H9 (cell line): ENCODE measurements at places on chromosomes 4 and X.

DNA sequence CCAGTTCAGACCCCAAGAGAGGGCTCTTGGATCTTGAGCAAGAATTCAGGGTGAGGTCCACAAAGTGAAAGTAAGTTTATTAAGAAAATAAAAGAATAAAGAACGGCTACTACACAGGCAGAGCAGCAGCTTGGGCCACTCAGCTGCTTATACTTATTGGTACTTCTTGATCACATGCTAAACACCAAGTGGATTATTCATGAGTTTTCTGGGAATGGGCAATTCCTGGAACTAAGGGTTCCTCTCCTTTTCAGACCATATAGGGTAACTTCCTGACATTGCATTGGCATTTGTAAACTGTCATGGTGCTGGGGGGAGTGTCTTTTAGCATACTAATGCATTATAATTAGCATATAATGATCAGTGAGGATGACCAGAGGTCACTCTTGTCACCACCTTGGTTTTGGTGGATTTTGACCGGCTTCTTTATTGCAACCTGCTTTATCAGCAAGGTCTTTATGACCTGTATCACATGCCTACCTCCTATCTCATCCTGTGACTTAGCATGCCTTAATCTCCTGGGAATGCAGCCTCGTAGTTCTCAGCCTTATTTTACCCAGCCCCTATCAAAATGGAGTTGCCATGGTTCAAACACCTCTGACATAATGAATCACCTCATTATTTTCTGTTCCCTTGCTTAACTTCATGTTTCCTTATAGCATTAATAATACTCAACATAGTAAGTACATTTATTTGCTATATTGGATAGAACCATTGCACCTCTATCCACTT lies 476.3 kb downstream of the DTHD1 start:
- DNase-seq = no peak

DNA sequence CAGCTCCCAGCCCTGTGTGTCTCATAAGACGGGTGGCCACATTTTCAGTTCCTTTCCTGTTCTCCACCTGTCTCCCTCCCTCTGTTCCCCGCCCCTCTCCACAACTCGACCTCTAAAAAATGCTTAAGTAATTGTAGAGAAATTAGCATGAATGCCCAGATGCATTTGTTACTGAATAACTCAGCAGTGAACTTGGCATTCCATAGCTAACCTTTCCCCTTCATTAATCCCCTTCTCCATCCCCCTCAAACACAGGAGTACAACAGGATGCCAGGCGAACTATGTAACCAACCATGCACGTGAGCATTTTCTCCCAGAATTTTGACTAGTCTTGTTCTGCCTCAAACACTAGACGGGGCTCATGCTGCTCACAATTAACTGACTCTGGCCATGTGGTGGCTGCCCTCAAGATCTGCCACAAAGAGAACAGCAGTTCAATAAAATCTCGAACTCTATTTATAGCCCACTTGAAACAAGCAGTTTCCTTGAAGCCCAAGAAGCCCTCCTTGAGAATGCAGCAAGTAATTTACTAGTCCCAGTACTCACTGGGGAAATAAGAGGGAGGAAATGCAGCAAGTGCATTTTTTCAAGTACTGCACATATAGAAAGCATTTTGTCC lies 351.2 kb downstream of the ARHGAP24 start:
- peak; percentile 58 for DNase-seq

GRCh38 chr4:159389756-159390155 lies 286.9 kb downstream of the RAPGEF2 start:
- DNase-seq = no peak

DNA sequence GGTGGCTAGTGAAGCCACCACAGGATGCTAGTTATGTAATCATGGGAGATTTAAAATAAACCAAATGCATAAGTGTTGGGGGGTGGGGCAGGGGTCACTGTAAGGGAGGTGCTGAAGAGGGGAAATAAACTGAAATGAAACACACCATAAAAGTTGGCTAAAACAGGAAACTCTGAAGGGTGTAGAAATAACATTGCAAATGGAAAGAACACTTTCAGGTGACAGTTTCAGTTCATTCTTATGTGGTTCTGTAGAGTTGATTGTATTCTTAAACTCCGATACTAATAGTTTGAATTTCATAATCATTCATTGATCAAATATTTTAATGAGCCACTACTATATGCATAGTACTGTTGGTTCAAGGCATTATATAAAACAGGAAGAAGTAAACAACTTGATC lies 80.1 kb downstream of the HDAC8 start:
- no peak for DNase-seq

DNA sequence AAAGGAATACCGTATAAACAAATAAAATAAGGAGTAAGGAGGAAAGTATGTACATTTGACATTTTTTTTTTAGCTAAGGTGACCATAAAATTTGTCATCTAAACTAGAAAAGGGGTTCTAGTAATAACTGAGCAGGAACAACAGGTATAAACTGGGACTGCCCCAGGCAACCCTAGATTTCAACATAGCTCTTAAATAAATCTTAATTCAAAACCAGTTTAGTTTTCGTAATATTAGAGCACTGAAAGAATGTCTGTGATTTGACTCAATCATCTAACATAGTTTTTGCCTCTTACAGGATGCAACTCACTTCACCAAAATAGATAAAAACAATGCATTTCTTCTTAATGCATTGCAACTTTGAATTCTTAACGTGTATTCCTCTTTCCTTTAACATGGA lies 257.7 kb downstream of the ADAMTS3 start:
- DNase-seq = no peak

- no peak for DNase-seq
These were observed 180.9 kb upstream of the NUDT10 start for GRCh38 chrX:51151734-51152133.

GRCh38 chrX:26845056-26845455 lies 618.1 kb downstream of the PPP4R3C start:
- no peak for DNase-seq

- no peak for DNase-seq
These were observed 127.1 kb upstream of the PCDH18 start for GRCh38 chr4:137659431-137659830.

GRCh38 chrX:19683358-19683757 lies 168.1 kb upstream of the MAP3K15 start:
- DNase-seq = no peak

DNA sequence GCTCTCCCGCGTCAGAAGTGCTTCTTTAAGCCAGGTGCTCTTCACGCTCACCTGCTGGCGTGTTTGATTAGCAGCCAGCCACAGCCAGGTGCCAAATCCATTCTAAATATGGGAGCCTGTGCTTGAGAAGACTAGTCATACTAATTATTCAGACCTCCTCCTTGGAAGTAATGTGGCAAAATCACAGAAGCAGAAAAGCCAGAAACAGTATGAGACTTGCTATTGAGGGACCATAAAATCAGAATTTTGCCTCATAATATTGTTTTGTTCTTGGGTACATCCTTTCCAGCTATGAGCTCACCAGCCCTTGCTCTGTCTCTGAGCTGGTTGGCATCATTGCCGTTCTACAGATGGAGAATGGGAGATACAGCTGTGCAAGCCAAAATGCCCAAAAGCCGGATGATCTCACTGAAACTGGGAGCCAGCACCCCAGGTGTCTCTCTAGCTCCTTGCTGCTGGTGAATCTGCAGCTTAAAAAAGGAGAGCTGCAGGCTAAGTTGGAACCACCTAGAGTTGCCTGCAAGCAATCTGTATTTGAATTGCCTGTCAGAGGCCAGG lies 205.4 kb downstream of the SHROOM3 start:
- DNase-seq = peak; percentile 32

DNA sequence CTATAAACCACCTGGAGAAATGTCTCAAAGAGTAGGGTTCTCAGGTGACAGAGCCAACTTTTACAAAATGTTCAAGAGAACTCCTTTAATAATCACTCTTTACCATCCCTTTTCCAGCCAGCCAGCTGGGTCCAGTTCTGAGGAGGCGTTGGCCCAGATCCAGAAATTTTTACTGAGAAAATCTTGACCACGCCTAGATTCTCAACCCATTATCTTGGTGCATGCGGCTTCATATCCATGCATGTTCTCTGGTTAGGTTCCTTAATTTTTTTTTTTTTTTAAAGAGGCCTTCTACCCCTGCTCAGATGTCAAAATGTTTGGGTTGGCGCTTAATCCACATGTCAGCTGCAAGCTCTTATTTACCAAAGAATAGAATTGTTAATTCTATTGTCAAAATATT lies 12.0 kb upstream of the MAP7D2 start:
- DNase-seq = no peak

GRCh38 chr4:158094413-158095134 lies 78.3 kb downstream of the GASK1B start:
- no peak for DNase-seq

DNA sequence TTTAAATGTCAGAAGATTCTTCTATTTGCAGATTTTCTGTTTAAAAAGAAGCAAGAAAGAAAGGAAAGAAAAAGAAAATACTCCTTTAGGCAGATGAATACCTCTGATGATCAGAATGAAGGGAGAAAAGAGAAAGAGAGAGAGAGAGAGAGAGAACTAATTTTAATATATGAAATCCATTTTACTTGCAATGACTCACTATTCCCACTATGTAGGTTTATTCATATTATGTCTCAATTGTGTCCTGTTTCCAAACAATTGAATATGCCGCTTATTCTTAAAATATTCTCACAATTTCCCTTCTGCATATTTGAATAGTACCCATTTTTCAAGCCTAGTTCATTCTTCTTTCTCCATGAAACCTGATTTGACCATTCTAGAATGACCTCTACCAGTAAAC lies 11.7 kb downstream of the MEPE start:
- no peak for DNase-seq

GRCh38 chrX:1026263-1027015 lies 186.0 kb downstream of the CRLF2 start:
- no peak for DNase-seq

- no peak for DNase-seq
These were observed 47.0 kb upstream of the SCOC start for GRCh38 chr4:140326395-140326993.

- DNase-seq = no peak
These were observed 3.2 kb upstream of the NEK1 start for GRCh38 chr4:169615467-169616106.

DNA sequence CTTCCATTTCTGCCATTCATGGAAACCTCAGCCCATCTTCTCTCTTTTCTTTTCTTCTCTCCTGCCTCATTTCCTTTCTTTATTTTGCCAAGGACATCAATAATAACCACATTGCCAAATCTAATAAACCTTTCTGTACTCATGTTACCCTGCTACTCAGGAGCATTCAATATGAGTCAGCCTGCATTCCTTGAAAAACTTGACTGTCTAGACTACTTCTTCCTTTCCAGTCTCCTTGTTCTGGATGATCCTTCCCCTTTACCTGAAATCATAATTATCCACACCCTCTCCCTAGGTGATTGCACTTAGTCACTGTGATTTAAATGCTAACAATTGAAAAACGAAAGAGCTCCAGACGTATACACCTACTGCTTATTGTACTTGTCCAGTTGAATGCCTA lies 253.2 kb upstream of the CENPE start:
- DNase-seq = no peak

DNA sequence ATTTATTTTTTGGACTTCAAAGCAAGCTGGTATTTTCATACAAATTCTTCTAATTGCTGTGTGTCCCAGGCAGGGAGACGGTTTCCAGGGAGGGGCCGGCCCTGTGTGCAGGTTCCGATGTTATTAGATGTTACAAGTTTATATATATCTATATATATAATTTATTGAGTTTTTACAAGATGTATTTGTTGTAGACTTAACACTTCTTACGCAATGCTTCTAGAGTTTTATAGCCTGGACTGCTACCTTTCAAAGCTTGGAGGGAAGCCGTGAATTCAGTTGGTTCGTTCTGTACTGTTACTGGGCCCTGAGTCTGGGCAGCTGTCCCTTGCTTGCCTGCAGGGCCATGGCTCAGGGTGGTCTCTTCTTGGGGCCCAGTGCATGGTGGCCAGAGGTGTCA lies 15.3 kb downstream of the FGFR3 start:
- DNase-seq = no peak

GRCh38 chrX:84188320-84188834 lies 378 bp upstream of the RPS6KA6 start:
- peak; percentile 62 for DNase-seq

- no peak for DNase-seq
These were observed 145.5 kb downstream of the ANXA5 start for GRCh38 chr4:121551271-121551670.

- no peak for DNase-seq
These were observed 90.5 kb downstream of the RTL5 start for GRCh38 chrX:72041176-72041575.

GRCh38 chr4:20625426-20625825 lies 74.8 kb upstream of the PACRGL start:
- DNase-seq = no peak

- DNase-seq = no peak
These were observed 609 bp upstream of the BCORL1 start for GRCh38 chrX:129981752-129982299.

DNA sequence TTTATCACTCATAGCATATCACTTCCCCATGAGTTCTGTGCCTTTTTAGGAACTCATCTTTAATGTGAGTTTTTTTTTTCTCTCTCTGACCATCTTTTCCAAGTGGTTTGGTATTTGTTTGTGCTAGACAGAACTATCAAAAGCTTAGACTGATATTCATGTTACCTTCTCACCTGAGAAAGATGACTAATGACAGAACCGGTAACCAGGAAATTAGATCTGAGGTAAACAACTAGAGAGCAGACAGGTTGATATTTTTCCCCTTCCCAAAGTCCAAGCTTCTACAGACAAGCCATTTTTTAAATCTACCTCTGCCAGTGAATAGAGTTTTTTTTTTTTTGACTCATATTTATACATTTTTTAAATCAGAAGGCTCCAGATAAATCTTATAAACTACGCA lies 17.0 kb upstream of the SRD5A3 start:
- no peak for DNase-seq

GRCh38 chr4:27397886-27398285 lies 537.2 kb downstream of the STIM2 start:
- no peak for DNase-seq

DNA sequence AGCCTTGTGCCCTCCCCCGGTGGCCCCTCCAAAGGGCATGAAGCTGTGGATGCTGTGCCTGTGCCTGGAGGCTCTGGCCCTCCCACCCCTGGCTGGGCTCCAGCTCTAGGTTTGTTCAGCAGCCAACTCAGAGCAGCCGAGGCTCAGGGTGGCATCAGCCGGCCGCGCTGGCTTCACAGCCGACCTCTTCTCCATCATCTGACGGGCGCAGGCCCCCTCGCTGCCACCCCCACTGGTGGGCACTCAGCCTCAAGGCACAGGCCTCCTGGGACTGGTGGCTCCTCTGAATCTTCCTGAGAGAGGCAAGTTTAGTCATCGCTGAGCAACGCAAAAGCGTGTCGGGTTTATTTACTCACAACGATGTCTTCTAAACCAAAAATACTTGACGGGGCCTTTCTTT lies 46.0 kb downstream of the PCGF3 start:
- no peak for DNase-seq

DNA sequence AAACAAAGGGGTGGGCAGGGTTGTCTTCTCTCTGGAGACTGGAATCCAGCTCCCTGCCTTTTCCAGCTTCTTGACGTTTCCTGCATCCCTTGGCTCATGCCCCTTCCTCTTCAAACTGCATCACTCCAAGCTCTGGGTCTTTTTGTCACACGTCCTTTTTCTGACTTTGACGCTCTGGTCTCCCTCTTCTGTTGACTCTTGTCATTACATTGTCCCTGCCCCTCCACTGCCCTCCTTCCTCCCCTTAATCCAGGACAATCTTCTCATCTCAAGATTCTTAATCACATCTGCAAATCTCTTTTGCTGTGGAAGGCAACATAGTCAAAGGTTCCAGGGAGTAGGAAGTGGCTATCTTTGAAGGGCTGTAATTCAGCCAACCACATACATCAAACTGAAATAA lies 178.3 kb downstream of the TMA16 start:
- no peak for DNase-seq
